ENCODE measurements at places on chromosomes 13 and 19.

DNA sequence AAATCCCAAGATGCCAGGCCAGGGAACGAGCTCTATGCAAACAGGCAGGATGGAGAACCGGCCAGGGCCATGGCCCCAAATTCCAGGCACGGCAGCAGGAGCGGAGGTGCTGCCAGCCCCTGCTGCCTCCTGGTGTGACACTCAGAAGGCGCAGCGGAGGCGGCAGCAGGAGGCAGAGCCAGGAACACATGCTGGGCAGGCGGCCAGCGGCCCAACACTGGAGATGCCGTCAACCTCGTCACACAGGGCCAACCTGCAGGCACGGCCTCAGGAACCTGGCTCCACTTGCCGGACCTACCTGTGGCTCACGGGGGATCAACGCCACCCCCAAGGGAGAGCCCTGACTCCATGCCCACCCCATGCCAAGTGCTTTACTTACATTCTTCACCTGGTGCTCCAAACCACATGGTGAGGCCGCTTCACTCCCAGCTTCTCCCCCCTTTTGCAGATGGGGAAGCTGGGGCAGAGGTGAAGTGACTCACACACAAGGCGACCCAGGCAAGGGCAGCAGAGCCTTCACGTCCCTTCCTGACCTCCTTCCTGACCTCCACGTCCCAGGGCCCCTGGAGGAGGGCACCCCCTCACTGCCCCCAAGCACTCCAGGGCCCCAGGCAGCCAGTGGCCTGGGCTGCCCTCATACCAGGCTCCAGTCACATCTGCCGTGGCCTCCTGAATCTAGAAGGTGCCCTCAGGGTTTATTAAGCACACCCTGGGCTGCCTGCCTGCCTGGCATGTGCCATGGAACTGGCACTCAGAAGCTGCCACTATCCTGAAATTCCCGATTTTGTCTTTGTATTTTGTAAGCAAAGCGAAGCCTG lies 43.5 kb downstream of the GGACT start:
- no peak for DNase-seq

- DNase-seq: no peak
Measured at GRCh38 chr13:67464154-67464553, 234.0 kb upstream of the PCDH9 start.

GRCh38 chr13:71274923-71275608 lies 591.9 kb downstream of the DACH1 start:
- DNase-seq: no peak

GRCh38 chr13:50846861-50847475 lies 3.5 kb upstream of the DLEU7 start:
- no peak for DNase-seq

- DNase-seq: no peak
Measured at GRCh38 chr13:112618501-112618900, 30.5 kb upstream of the TUBGCP3 start.

- no peak for DNase-seq
Measured at GRCh38 chr19:12782174-12782423, 6.7 kb upstream of the HOOK2 start.

GRCh38 chr13:96771486-96772367 lies 222.5 kb downstream of the OXGR1 start:
- DNase-seq: no peak
